ENCODE measurements at places on chromosomes 7 and 10.

- DNase-seq: no peak
Measured at GRCh38 chr10:21943633-21944265, 59.8 kb downstream of the DNAJC1 start.

- DNase-seq: peak; percentile 59
Measured at GRCh38 chr10:74189999-74190421, 39.0 kb downstream of the ADK start.

GRCh38 chr7:43302211-43302711 lies 189.8 kb downstream of the HECW1 start:
- DNase-seq: peak; percentile 80

GRCh38 chr7:157282141-157282801 lies 54.5 kb upstream of the DNAJB6 start:
- no peak for DNase-seq

GRCh38 chr7:140961117-140961516 lies 36.4 kb upstream of the BRAF start:
- DNase-seq: no peak

Data from hematopoietic multipotent progenitor cell (in vitro differentiated cells).